Neural progenitor cell (in vitro differentiated cells): ENCODE measurements at places on chromosomes 4 and X.

DNA sequence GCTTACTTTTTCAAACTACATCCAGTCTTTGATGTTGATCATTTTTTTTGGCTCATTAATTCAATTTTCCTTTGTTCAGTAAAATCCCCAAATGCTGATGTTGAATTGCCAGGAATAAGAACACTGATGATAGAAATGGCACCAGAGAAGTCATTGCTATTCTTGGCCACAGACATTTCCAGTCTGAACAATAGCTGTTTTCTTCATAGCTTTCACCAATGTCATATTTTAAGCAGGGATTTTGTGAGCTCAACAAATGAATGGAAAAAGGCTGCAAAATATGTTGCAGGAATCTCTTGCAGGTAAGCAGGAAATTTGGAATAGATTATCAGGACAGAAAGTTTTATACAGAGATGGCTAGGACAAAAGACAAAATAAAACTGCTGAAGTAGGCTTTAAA is 40.5 kb upstream of the GLRB start:
- H3K27me3 ChIP-seq, result no peaks in the 10 kb centered on the region
- H3K4me3 ChIP-seq, result no peak overlapping the region
- DNase-seq, result no peak
- H3K36me3 ChIP-seq, result no peaks in the 10 kb centered on the region
- no peaks in the 10 kb centered on the region for H3K4me1 ChIP-seq

GRCh38 chr4:111453216-111453615 is 692.0 kb upstream of the FAM241A start:
- H3K27me3 ChIP-seq, result no peaks in the 10 kb centered on the region
- peaks cover 7% of the 10 kb centered on the region for H3K4me1 ChIP-seq
- no peak overlapping the region for H3K27ac ChIP-seq
- no peaks in the 10 kb centered on the region for H3K36me3 ChIP-seq
- DNase-seq, result no peak

DNA sequence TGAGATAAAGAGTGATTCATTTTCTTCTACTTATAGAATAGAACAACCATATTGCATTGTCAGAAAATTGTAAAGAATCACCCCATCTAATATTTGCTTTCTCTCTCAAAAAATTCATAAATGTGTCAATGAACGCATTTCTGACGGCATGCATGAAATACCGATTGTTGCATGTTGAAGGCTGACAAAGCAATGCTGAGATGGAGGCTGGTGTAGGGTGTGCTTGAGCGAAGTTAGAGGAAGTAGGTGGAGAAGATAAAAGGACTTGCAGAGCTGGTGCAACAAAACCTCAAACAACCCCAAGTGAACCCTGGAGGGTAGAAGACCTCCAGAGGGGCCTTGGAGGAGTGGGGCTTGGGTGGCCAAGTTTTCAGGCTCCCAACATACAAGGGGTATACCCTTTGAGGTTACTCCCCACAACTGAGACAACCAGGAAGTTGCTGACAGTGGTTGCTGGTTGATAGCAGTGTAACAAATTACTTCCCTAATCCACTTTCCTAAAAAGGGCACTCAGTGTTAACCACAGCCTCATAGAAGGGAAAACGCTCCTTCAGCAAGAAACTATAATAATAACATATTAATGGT is 452.7 kb downstream of the NLGN4X start:
- H3K4me3 ChIP-seq, result no peak overlapping the region
- no peaks in the 10 kb centered on the region for H3K4me1 ChIP-seq
- DNase-seq, result no peak
- no peaks in the 10 kb centered on the region for H3K27me3 ChIP-seq
- no peak overlapping the region for H3K27ac ChIP-seq

DNA sequence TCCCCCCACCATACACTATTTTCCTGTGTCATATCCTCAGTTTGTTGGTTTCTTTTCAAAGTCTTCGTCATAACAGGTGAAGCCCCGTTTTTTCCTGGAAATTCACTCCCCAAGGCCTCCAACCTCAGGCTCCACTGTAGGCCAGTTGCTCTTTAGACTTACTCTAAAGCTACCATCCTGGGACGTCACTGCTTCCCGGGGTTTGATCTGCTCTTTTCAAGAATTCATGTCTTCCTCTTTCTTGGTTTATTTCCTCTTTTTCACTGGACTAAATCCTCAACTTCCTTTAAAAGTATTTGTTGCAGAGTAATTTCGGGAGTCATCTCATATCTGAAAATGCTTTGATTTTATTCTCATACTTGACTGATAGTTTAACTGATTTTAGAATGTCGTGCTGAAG is 6.5 kb upstream of the SERTM2 start:
- H3K4me1 ChIP-seq, result no peaks in the 10 kb centered on the region
- DNase-seq, result no peak
- H3K4me3 ChIP-seq, result no peak overlapping the region
- no peaks in the 10 kb centered on the region for H3K27me3 ChIP-seq
- no peaks in the 10 kb centered on the region for H3K36me3 ChIP-seq

DNA sequence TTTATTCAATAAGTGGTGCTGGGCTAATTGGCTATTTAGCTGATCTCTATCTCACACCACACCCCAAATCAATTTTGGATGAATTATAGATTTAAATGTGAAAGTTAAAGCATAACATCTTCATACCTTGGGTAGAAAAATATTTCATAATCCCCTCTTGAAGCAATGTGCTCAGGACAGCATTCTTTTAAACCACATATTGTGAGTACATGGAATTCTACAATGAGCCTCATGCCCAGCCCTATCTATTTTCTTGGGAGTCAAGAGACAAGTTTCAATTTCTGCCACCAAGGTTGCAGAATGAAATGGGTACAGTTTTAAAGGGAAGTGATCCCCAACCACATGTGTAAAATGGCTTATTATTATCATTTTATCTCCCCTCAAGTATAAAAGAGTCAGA is 30.6 kb upstream of the GPRIN3 start:
- no peaks in the 10 kb centered on the region for H3K4me1 ChIP-seq
- H3K27me3 ChIP-seq, result no peaks in the 10 kb centered on the region
- no peak for DNase-seq
- H3K36me3 ChIP-seq, result no peaks in the 10 kb centered on the region
- H3K27ac ChIP-seq, result no peak overlapping the region

- H3K27me3 ChIP-seq, result no peaks in the 10 kb centered on the region
- no peaks in the 10 kb centered on the region for H3K4me1 ChIP-seq
- DNase-seq, result no peak
- no peak overlapping the region for H3K4me3 ChIP-seq
- H3K27ac ChIP-seq, result no peak overlapping the region
Measured at GRCh38 chrX:49947781-49948180, 25.4 kb downstream of the CLCN5 start.

DNA sequence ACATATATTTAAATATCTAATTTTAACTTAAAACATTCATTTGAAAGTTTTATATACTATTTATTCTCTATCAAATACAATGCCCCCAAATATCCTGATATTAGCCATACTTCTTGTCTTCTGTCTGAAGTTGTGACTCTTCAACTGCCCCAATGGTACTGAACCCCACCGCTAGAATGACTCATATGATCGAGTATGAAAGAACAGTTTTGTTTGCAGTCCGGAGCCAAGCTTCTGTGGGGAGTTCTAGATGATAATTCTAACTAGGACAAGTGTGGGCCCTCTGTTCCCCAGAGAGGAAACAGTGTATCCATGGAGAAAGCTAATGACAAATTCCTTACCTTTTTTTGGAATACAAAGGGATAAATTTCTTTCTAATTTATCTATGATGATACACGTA is 24.7 kb upstream of the CT47A1 start:
- no peaks in the 10 kb centered on the region for H3K4me1 ChIP-seq
- DNase-seq, result no peak
- no peaks in the 10 kb centered on the region for H3K36me3 ChIP-seq
- H3K27me3 ChIP-seq, result no peaks in the 10 kb centered on the region

DNA sequence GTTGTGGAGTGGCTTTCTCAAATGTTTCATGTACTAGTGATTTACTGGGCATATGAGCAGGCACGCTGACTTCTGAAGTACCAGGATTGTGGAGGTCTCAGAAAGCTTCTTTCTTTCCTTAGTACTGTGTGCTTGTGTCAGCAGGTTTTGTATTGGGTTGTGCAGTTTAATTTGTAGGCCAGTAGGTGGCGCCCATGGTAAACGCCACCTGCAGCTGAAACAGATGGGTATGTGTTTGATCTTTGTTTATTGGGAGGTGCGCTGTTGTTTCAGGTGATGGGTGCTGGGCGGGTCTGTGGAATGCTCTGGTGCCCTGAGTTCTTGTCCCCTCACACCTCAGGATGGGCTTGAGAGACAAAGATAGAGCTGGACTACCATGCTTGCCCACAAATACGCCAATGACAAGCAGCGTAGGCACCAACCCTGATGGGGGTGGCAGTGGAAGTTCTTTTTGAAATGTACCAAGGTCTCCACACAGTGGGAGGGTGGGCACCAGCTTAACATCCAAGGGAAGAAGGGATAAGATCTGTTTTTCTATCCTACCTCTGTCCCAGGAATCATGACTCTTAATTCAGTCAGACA is 141.5 kb downstream of the RPS6KA6 start:
- H3K36me3 ChIP-seq, result no peaks in the 10 kb centered on the region
- H3K27ac ChIP-seq, result no peak overlapping the region
- H3K27me3 ChIP-seq, result no peaks in the 10 kb centered on the region
- no peaks in the 10 kb centered on the region for H3K4me1 ChIP-seq
- H3K4me3 ChIP-seq, result no peak overlapping the region
- DNase-seq, result peak; percentile 15

- no peaks in the 10 kb centered on the region for H3K4me1 ChIP-seq
- DNase-seq, result no peak
- no peak overlapping the region for H3K4me3 ChIP-seq
- H3K36me3 ChIP-seq, result no peaks in the 10 kb centered on the region
Measured at GRCh38 chr4:16110661-16111290, 27.0 kb upstream of the PROM1 start.

DNA sequence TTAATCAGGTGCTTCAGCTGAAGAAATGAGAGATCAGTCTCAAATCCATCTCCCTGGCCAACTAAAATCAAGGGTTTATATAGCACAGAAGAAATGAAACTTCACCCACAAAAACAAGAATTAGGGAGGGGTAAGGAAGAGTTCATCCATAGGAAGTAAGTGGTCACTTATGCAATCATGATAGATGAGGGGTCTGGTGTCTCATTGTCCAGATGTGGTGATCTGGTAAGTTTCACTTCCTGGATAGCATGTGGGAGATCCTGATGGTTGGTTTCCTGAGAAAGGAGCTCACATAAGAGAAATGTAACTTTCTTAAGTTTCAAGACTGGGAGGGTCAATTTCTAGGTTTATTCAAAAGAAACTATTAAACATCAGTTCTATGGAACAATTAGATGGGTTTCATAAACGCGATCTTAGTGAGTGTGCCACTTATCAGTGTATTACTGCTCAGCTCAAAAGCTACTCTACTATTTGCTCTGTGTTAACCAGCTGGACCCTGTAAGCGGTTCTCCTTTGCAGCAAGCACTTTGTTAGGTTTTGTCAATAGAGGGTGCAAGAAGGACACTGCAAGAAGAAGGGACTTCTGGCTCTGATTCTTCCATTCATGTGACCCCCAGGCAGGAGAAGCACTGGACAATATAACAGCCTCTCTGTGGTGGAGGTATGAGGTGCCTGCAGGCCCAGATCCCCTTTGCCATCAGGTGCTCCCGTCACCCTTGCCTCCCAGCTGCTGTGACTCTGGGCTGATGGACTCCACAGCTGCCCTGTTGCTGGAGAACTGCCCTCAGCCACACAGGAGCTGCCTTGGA is 35.4 kb upstream of the HPSE start:
- no peaks in the 10 kb centered on the region for H3K27me3 ChIP-seq
- H3K4me3 ChIP-seq, result no peak overlapping the region
- H3K4me1 ChIP-seq, result no peaks in the 10 kb centered on the region

DNA sequence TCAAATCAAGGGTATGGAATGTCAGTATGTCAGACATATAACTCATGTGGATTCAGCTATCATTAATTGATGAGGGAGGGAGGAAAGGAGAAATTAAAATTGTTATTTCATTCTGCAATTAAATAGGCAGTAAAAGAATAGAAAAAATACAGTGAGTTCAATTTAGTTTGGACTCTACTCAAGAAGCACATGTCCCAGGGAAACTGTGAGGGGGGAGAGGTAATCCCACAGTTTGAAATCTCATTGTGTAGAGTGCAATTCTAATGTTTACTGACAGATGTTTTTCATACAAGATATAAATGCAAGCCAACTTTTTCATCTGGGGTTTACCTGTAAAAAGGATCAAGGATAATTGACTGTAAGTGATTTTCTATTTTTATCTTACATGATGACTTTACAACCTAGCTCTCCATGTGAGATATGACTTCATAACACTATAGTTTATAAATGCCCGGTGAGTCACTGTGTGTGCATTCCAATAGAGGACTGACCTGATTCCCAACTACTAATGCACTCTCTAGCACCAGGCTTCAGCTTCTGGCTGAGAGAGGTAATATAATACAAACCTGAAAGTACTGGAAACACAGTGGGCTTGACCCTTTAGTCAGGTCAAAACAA is 35.2 kb upstream of the SCD5 start:
- no peaks in the 10 kb centered on the region for H3K36me3 ChIP-seq
- no peaks in the 10 kb centered on the region for H3K4me1 ChIP-seq
- no peak overlapping the region for H3K4me3 ChIP-seq
- DNase-seq, result no peak
- H3K27me3 ChIP-seq, result no peaks in the 10 kb centered on the region
- H3K27ac ChIP-seq, result no peak overlapping the region

- no peaks in the 10 kb centered on the region for H3K36me3 ChIP-seq
- DNase-seq, result no peak
- no peak overlapping the region for H3K27ac ChIP-seq
- no peaks in the 10 kb centered on the region for H3K27me3 ChIP-seq
- no peaks in the 10 kb centered on the region for H3K4me1 ChIP-seq
Measured at GRCh38 chr4:52641854-52642563, 17.1 kb downstream of the USP46 start.

- H3K4me3 ChIP-seq, result no peak overlapping the region
- H3K4me1 ChIP-seq, result peaks cover 64% of the 10 kb centered on the region
- no peaks in the 10 kb centered on the region for H3K27me3 ChIP-seq
Measured at GRCh38 chr4:98610431-98610830, 48.0 kb downstream of the TSPAN5 start.

DNA sequence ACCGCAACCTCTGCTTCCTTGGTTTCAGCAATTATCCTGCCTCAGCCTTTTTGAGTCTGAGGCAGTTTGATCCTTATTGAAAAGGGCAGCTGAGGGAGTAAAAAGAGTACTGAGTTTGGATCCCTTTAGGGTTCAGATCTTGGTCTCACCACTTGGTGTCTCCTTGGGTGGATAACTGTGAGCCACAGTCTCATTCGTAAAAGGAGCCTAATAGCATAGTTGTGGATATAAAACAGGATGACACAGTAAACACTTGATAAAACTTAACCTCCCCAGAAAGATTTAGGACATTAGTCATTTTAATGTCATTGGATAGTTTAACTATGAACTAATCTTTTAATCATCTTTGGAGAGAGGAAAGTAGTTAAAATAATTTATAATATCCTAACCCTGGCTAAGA is 173.0 kb downstream of the ANK2 start:
- DNase-seq, result peak; percentile 5
- peaks cover 27% of the 10 kb centered on the region for H3K4me1 ChIP-seq
- no peaks in the 10 kb centered on the region for H3K36me3 ChIP-seq
- no peak overlapping the region for H3K27ac ChIP-seq
